ENCODE measurements at places on chromosomes 6 and 20. TPM values are rescaled to one million over a fixed set of nuclear protein-coding genes. Genes with fewer than 3 reads are reported as not detected.

TNFRSF6B gene
- polyA plus RNA-seq, result 2.6 TPM

TXNDC5 gene
- polyA plus RNA-seq, result 204 TPM

TULP1 gene
- polyA plus RNA-seq, result 2.4 TPM

TPMT gene
- polyA plus RNA-seq, result 22.2 TPM

MKKS gene
- polyA plus RNA-seq, result 31.8 TPM

PRICKLE4 gene
- polyA plus RNA-seq, result 10.8 TPM

BEND6 gene
- polyA plus RNA-seq, result 5.0 TPM

AVP gene
- not detected for polyA plus RNA-seq

DNA sequence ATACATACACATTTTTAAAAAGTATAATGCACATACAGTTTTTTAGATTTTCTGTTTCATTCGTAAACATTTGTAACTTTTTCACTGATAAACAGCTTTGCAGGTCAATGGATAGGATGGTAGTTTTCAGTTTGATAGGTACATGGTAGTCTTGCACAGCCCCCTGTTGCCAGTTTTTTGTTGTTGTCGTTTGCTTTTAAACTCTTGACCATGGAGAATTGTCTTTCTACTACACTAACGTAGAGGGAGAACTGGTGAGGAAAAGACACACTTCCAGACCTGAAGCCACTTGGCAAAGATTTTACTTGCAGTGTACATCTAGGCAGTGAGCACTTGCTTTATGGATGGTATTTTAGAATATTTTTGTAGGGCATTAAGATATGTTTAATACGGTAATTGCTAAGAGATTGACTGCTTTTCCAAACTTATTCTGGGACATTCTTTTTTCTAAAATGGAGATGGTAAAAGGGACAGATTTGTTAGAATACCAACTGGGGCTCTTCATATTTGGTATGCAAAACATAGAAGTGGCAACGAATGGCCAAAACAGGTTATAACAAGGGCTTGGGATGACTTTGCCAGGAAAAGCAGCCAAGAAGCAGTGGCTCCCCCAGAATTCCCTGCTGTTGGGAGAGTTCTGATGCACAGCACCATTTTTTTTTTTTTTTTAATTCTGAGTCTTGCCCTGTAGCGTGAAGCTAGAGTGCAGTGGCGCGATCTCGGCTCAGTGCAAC, 1.5 kb downstream of the PYGB start:
- DNase-seq, result no peak

- DNase-seq, result no peak
Measured at GRCh38 chr20:33812908-33813462, 1.8 kb downstream of the CHMP4B start.

- no peak for DNase-seq
Measured at GRCh38 chr6:141548966-141549365, 583.8 kb upstream of the GJE1 start.

DNA sequence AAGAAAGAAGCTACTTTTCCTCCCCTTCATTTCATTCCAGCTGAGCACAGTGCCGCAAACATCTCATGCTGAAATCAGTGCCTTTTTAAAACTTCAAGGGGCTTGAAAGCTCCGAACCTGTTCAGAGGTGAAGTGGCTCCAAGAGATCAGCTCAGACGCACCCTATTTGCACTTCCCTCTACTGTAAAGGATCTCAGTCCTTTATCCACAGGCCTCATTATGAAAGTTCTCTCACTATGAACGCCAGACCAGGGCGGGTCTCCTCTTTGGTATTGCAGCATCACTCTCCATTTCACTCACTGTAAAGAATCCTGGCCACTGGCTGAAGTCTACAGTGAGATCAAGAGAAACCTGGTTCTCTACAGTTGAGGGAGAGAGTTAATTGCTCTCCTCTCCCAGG, 232.7 kb upstream of the POU3F2 start:
- no peak for DNase-seq

- no peak for DNase-seq
Measured at GRCh38 chr6:29917857-29918256, 24.5 kb upstream of the HLA-A start.

- DNase-seq, result no peak
Measured at GRCh38 chr6:158366363-158366762, 54.1 kb downstream of the TULP4 start.

DNA sequence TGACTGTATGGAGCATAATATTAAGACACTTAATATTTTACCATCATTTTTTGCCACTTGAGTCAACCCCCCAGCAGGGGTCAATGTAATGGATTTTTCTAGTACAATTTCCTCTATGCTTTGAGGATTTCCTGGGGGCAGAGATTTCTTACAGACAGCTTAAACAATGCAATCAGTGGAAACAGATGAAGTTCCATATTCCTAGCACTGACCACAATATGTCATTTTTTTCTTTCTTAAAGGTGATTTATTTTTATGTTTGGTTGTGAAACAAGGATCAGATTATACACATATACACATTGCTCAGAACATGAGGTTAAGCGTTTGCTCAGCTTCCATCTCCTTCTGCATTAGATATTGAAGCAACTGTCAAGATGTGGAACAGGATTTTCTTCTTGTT, 82.0 kb upstream of the ID4 start:
- no peak for DNase-seq

GRCh38 chr20:23032750-23033078, 2.4 kb upstream of the SSTR4 start:
- DNase-seq, result no peak

DNA sequence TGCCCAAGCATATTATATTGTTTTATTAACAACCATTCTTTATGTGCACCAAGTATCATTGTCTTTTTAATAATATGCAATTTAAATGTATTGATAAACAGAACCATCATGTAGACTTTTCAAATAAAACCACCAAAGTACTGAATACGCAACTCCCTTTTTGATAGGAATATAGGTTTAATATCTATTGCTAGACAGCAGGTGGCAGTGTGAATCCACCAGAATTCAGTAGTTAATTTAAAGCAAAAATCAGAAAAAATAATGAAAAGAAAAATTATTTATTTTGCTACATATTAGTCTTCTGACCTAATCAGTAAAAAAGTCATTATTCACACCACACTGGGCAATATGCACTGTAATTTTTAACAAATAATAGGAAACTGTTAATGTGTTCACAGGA, 143.7 kb downstream of the KLHL32 start:
- no peak for DNase-seq

- DNase-seq, result no peak
Measured at GRCh38 chr6:144415014-144415413, 129.9 kb downstream of the UTRN start.

DNA sequence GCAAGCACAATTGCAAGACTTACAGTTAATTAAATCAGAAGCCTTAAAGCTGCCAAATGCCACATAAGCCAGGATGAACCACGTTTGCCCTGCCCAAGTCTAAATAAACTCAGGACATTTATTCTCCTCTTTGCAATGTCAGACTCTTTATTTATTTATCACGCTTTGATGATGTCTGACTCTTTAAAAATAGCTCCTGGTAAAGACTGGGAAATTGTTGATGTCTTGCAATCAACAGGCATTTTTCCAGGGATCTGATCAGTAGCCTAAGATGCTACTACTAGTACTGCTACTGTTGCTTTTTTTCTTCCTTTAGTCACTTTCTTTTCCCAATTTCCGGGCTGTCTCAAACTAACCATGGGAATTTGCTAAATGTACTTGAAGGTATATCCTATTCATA, 365.8 kb upstream of the MARCKS start:
- no peak for DNase-seq

DNA sequence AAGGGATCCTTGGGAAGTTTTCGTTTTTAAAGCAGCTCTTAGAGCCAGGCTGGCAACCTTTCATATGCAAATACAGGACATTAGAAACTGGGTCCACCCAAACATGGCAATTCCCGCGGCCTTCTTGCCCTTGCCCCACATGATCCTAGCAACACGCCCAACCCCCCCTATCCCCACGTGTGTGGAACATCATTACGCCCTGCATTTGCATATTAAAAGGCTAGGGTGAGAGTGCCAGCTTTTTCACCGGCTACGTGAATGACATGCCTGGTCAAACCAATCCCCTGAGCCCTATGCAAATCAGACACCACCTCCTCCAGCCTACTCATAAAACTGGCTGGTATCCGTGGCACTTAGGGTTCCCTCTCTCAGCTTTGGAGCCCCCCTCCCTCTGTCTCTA, 88.1 kb downstream of the TNFRSF21 start:
- DNase-seq, result no peak

DNA sequence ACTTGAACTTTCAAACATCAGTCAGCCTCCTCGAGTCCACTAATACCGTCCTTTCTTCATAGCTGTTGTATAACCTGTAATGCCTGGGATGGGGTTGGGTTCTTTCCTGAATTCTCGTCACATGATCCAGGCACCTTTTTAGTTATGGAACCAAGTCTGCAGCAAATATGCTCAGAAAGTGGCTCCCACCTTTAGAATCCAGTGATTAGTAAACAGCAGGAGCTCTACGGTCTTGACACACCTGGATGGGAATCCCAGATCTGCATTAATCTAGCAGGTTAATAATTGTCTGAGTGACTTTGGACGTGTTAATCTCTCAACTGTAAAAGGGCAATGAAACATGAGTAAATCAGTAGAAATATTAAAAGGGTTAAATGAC, 729 bp upstream of the ZHX3 start:
- DNase-seq, result no peak

DNA sequence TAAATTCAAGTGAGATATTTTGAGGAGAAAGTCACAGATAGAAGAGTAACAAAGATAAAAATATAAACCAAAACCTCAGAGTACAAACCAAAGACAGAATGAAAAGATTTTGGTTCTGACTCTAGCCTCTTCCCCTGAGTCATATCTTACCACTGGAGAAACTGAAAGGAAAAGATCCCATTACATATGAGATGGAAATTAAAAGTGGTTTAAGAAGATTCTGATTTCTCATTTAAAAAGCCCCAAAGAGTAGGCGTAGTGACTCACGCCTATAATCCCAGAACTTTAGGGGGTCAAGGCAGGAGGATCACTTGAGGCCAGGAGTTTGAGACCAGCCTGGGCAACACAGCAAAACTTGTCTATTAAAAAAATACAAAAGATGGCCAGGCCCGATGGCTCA, 30.6 kb downstream of the SPINT4 start:
- DNase-seq, result no peak

DNA sequence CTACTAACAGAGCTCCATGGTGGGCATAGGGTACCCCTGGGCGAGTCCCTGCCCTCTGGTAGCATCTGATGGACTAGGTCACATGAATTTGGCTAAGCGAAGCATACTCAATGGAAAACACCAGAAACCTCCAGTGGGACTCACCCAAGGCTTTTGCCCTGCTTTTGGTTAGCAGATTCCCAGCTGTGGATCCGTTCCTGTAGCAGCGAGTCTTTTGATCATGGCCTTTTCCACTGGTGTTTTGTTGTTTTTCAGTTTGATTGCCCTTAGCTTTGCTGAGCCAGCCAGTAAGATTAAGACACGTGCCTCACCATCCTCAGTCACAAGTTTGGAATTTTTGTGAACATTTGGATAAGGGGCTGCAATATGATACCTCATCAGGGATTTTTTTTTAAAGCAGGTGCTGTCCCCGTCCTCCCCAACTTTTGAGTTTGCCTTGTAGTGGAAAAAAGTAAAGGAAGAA, 8.0 kb downstream of the TNFAIP3 start:
- no peak for DNase-seq

- DNase-seq, result no peak
Measured at GRCh38 chr20:52340036-52340634, 148.6 kb upstream of the ZFP64 start.

GRCh38 chr6:135710042-135710441, 141.5 kb upstream of the PDE7B start:
- no peak for DNase-seq
